ENCODE measurements at places on chromosomes 6 and 20.

GRCh38 chr6:165685302-165685701 is 22.3 kb upstream of the PDE10A start:
- DNase-seq: no peak

DNA sequence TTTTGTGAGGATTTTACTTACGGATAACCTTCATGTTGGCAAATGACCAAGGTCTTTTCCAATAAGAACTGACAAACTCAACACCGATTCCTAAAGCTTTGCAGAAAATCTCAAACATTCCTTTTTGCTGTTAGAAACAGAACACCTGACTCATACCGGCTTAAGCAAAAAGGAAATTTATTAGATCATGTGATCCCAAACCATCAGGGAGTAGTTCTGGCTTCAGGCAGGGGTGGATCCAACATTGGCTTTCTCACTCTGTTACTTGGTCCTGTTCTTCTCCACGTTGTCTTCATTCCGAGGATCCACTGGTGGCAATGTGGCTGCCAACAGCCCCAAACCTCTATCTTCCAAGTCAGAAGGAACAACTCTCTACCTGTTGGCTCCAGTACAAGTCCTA is 95.9 kb upstream of the PMEPA1 start:
- DNase-seq: no peak

- DNase-seq: no peak
Measured at GRCh38 chr6:119609865-119610264, 260.3 kb upstream of the MAN1A1 start.

DNA sequence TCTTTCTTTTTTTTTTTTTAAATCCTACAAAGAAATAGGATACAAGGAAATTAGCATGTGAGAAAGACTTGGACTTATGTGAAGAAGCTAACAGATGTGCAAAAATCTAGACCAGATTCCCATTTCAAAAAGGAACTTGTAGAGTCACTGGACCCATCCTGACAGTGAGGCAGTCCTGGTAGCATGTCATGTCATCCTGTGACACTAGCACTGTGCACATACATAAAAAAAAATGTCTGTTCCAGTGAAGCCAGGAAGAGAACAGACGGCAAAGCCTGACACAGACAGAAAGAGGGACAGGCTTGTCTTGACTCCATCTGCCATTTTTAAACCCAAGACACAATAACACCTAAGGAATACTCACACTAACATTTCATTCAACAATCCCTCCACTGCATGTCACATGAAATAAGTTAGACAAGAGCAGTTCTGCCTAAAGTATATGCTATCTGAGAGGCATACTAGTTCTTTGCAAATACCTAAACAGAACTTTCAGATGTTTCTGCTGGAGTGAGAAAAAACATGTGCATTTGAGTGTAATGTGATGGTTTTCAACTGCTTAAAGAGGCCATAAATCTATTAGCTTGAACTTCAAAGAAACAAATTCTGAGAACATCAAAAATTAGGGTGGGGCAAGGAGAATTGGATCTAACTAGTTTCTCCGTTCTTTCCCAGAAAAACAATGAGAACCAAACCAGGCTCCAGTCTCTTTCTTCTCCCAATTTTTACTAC is 159.6 kb downstream of the BACH2 start:
- no peak for DNase-seq

DNA sequence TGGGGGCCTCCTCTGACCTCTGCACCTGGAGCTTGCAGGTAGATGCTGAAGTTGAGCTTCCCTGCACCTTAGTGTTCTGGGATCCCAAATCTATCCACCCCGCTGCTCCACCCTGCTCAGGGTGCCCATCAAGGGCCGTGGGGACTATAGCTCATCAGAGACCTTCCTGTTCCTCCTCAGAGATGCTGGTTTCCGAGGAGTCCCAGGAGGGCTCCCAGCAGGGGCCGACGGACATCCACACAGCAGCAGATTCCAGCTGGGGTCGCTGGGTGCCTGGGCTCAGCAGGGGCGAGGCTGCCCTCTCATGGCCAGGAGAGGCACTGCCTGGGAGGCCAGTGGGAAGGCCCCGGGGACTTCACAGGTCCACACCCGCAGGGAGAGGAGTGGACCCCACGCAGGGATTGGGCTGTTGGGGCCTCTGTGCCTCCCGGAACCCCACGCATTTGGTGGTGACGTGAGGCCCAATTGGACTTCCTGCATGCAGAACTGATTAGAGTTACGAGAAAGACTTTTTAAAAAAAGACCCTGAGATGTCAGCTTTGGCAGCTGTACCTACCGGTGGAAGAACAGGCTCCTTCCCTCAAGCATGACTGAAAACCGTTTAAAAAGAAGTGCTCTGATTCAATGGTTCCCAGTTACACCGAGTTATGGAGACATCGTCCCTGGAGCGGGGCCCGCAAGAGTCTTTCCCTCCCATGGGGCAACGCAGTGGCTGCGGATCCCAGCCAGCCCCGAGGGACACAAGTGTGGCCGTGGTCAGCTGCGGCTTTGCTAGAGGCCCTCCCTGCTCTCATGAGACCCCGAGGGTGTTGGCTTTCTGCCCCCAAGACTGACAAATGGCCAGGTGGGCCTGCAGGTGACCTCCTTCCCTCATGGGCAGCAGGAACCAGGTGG is 25.3 kb upstream of the SLCO4A1 start:
- peak; percentile 58 for DNase-seq

GRCh38 chr6:125197795-125198269 is 44.3 kb downstream of the TPD52L1 start:
- peak; percentile 64 for DNase-seq

DNA sequence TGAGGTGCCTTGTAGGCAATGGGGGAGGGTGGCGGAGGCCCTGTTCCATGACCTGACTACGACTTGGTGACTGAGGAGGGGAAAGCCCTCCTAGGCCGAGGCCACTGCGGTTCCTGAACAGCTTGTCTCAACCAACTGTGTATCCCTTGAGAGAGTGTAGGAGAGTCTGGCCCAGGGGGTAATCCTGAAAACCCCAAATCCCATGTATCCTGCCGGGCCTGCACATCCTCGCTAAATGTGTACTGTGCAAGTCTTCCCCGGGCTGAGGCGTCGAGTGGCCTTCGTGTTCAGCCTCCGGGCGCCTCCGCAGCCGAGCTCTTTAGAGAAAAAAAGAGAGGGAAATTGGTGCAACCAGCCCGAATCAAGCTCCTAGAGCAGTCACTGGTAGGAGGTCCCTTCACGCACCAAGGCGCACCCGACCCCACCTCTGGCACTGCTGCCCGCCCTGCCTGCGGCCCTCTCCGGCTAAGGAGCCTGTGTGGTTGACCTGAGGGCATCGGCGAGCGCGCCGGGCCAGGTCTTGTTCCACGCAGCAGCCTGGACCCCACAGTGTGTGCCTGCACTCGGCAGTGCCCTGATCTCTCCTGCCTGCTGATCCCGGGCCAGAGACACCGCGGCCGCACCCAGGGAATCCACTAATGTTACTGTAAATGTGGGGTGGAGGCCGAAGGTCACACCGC is 7.3 kb downstream of the SIM1 start:
- no peak for DNase-seq

- DNase-seq: no peak
Measured at GRCh38 chr6:122567034-122567433, 43.2 kb upstream of the PKIB start.

- DNase-seq: no peak
Measured at GRCh38 chr6:36241728-36242127, 28.1 kb upstream of the PNPLA1 start.

DNA sequence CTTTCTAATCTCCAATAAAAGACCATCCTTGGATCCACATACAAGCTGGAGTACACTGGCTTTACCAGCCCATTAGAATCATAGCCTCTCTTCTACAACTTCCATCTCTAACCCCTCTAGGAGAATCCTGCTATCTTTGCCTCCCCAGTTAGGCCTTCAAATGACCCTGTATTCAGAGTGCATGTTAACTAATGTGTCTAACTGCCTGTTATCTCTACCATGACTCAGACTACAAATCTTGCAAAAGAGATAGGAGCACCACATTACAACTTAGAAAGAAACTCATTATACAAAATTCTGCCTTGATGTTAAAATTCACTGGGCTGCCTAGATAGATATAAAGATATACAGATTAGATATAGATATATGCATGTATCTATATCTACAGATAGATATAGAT is 28.2 kb downstream of the GPR63 start:
- DNase-seq: no peak

Data from left colon (tissue), 2 donors.